ENCODE measurements at places on chromosomes 1 and 21.
A peak's percentile ranks its signal among the peaks of the same experiment; 100 is the strongest.

GRCh38 chr1:186463926-186464325 is 3.0 kb upstream of the PDC start:
- no peak for DNase-seq

- peak; percentile 95 for DNase-seq
These were observed 18.0 kb downstream of the KIAA2013 start for GRCh38 chr1:11908095-11908675.

DNA sequence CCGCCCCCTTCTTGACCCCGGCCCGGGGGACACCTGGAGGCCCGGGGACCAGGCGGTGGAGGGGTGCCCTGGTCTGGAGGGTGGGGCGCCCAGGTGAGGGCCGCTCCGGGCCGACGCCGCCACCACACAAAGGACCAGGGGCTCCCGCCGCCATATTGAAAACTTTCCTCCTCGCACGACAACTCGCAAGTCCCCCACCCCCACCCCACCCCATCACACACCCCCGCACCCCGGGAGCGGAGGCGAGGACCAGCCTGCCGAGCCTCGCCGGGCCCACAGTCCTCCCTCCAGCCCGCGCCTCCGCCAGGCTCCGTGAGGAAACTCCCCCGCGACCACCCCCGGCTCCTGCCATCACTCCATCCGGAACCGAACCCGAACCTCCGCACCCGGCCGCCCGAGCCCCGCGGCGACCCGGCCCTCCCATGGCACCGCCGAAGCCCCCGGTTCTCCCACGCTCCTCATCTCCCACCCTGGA is 733 bp downstream of the KDM5B start:
- DNase-seq: no peak

GRCh38 chr1:78184460-78185072 is 138.8 kb downstream of the GIPC2 start:
- no peak for DNase-seq

- DNase-seq: no peak
These were observed 627.7 kb downstream of the PLA2G4A start for GRCh38 chr1:187456446-187456845.

- no peak for DNase-seq
These were observed 41.1 kb downstream of the GLIS1 start for GRCh38 chr1:53697721-53698383.

DNA sequence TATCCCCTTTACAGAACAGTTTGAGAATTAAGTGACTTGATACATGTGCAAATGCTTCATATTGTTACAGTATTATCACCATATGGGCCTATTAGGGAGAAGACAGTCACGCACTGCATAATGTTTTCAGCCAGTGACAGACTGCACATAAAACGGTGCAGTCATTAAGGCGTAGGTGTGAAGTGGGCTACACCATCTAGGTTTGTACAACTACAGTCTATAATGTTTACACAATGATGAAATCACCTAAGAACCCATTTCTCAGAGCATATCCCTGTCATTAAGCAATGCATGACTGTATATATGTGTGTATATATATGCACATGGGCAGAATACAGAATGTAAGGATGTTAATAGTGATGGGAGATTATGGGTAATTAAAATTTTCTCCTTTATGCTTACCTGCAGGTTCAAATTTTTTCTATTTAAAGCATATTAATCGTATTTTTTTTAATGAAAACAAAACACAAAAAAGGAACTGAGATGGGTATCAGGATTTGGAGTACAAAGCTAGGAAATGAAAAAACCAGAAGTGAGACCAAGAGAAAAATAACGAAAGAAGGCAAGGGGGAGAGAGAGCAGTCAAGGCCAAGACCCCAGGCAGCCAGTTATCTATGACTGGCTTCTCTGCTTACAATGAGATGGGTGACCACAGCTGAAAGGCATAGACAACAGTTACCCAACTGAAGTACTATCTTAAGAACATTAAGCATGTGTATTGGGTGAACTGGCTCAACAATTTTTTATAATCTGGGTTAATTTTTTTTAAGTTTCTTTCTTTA is 122.9 kb upstream of the DAB1 start:
- DNase-seq: no peak

DNA sequence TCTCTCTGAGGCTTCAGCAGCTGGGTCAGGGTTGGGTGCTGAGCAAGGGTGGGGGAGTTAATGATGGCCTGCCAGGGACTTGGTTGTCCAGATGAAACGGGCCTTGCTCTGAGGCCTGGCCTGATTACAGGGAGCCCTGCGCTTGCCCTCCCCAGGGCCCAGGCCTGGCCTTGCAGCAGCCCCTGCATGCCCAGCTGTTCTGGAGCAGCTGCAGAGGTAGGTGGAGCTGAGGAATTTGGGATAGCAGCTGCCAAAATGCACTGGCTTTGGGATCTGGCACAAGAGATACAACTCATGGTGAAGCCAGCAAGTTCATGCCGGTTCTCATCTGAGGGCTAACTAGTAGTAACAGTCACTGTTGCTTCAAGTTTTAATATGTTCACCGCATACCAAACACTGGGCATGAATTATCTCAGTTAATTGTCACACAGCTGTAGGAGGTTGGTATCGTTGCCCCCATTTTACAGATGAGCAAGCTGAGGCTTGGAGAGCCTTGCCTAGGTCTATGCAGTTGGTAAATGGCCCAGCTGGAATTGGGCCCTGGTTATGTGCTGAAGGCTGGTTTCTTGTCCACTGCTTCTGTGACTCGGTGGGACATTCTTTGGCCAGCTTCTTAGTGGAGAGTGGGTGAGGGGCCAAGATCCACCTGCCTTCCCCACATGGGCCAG is 7.3 kb upstream of the SERINC2 start:
- no peak for DNase-seq

DNA sequence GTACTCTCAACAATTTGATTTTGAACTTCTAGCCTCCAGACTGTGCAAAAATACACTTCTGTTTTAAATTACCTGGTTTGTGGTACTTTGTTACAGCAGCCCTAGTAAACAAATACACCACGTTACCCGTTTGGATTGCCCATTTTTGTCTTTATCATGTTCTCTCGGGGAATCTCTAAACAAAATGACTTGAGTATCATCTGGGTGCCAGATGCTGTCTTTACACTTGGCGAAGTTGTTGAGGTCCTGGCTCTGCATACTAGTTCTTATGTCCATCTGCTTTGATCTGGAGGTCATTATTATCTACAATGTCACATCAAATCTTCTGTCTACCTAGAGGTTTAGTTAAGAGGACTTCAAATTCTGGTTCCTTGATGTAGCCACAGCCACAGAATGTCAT is 142.4 kb upstream of the NRIP1 start:
- no peak for DNase-seq

GRCh38 chr1:52751589-52752483 is 25.6 kb downstream of the ZYG11B start:
- no peak for DNase-seq

- DNase-seq: no peak
These were observed 752 bp downstream of the RGS18 start for GRCh38 chr1:192159014-192159413.

GRCh38 chr1:213256438-213257087 is 205.5 kb downstream of the RPS6KC1 start:
- DNase-seq: no peak

- no peak for DNase-seq
These were observed 319.2 kb upstream of the ADGRL4 start for GRCh38 chr1:79325705-79326104.

DNA sequence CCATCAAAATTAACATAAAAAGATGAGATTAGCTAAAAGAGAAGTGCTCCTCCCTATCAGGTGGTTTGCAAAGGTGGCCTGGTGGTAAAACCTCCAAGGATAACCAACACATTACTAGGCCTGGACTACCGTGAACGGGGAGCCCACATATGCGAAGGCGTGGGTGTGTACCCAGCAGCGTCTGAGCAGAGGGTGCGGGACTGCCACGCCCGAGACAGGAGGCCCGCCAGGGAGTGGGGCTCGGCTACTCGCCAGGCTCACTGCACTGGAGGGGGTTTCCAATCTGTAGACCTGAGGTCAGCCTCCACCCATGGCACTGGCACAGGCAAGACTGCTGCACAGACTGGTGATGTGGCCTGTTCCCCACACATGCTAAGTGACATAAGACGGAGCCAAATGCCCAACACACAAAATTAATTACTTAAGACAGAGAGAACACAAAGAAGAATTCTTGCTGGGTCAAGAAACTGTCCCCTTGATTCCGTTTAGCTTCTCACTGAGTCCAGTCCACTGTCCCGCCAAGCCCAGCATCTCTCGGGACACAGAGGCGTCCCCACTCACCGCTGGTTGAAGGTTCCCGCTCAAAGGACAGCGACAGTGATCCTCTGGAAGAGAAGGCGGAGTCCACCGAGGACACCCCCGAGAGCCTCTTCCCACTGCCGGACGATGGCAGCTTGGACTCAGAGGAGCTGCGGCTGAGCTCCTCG is 23.4 kb downstream of the RIPK4 start:
- no peak for DNase-seq

DNA sequence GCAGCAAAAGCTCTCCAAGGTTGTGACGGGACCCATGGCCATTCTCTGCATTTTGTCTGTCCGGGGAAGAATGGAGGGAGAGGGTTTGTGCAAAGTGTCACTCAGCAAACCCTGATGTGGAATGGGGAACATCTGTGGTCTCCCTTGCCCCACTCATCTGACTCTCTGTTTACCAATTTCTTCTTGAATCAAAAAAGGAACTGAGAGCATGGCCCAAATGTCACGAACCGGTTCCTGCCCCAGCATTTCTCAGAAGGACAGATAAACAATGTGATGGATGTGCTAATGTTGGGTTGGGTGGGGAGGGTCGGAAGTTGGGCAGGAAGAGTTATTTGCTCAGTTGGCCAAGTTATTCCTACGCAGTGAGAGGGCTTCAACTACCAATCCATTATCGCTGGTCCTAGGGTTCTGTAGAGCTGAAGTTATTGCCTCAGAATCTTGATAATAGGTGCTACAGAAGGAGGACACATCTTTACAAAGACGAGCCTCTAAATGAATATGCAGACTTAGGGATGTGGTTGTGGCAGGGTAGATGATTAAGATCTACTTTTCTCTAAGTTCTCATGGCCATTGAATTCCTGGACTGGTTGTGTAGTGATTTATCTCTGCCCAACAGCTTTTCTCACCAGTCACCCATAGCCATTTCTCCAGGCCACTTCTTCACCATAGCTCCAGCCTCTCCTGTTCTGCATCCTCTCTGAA is 9.6 kb upstream of the DUSP12 start:
- no peak for DNase-seq

DNA sequence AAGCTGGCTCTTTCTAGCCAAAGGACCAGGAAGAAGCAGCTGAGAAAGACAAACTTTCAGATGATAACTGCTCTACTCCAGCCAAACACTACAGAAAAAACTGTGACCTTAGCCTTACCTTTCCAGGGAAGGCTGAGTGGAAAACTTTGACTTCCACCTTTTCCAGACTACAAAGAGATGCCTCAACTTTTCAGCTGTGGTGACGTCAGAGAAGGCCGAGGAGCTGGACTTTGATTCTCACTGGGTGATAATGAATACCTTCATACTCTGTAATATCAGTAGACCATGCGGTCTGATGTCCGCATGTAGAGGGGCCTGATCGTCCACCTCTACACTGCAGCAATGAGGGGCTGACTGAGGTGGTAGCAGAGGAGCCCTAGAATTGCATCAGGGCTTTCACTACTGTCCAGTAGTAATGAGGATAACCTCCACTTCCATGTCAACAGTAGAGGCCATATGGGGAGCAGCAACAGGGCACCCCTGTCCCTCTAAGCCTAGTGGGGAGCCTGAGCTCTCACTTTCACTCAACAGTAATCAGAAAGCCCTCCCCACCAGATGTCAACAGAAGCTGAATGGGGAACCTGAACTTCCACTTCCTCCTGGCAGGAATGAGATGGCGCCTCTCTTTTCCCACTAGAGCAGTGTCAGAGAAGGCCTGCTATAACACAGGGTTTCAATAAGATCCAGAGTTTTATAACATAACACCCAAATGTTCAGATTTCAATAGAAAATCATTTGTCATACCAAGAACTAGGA is 28.4 kb upstream of the PADI1 start:
- DNase-seq: no peak

DNA sequence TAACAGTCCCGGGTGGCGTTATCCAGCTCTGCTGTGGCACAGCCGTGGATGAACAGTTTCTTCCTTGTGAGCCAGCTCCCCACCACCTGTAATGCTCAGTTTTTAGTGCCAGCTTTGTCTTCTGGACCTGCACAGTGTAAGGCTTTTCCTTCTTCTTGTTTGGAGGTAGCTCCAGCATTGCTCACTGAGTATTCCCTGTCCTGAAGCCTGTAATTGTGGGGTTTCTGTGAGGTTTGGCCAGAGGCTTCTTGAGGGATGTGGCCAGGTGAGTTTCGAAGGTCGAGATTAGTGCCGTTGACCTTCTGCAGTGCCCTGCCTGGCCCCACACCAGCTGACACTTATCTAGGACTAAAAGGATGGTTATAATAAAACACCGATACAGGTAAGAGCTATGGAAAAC is 75.0 kb downstream of the PBX1 start:
- DNase-seq: no peak

GRCh38 chr1:96944432-96945092 is 223.0 kb downstream of the PTBP2 start:
- no peak for DNase-seq

DNA sequence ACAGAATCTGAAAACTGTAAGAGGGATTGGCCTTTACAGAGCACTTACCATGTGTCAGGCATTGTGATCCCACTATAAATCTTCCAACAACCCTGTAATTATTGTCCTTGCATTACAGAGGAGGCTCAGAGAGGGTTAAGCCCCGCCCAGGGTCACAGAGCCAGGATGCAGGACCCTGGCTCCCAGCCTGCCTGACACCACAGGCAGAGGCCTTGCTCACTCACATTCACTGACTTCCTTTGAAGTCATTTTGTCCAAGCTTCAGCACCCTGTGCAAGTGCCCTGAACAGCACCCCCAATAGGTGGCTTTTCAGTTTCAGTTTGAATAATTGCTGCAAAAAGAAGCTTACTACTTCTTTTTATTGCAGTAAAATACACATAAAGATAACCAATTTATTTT is 256.8 kb upstream of the NFIA start:
- peak; percentile 43 for DNase-seq

DNA sequence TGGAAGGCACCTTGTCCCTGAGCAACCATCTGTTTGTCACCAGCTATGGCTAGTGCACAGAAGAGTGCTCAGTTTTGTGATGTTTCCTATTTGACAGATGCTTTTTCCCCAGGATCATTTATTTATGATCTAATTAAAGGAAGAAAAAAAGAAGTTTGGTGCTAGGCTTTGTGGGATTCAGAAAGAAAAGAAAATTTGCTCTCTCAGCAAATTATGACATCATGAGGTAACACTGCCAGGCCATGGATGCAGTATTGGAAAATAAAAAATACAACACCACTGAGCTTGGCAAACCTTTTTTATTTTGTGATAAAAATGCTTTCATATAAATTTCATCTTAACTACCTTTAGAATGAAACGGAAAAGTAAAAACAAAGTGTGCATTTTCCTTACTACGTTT is 15.5 kb upstream of the ADAM30 start:
- DNase-seq: no peak

GRCh38 chr1:81703756-81704463 is 96.8 kb upstream of the ADGRL2 start:
- no peak for DNase-seq
